ENCODE measurements at places on chromosomes 4 and X. TPM values are rescaled to one million over a fixed set of nuclear protein-coding genes. Genes with fewer than 3 reads are reported as not detected.
A peak's percentile ranks its signal among the peaks of the same experiment; 100 is the strongest.

GRCh38 chr4:113071805-113072204, 22.4 kb downstream of the ANK2 start:
- no peak for DNase-seq
- H3K4me3 ChIP-seq, result no peak overlapping the region
- no peak overlapping the region for H3K27ac ChIP-seq
- no peaks in the 10 kb centered on the region for H3K27me3 ChIP-seq
- H3K4me1 ChIP-seq, result peaks cover 2% of the 10 kb centered on the region
- H3K36me3 ChIP-seq, result no peaks in the 10 kb centered on the region

GRCh38 chrX:22247169-22247568, 25.5 kb upstream of the CBLL2 start:
- H3K4me1 ChIP-seq, result no peaks in the 10 kb centered on the region
- no peak for DNase-seq
- peaks cover 3% of the 10 kb centered on the region for H3K36me3 ChIP-seq
- no peak overlapping the region for H3K4me3 ChIP-seq
- no peak overlapping the region for H3K27ac ChIP-seq
- H3K27me3 ChIP-seq, result no peaks in the 10 kb centered on the region

DNA sequence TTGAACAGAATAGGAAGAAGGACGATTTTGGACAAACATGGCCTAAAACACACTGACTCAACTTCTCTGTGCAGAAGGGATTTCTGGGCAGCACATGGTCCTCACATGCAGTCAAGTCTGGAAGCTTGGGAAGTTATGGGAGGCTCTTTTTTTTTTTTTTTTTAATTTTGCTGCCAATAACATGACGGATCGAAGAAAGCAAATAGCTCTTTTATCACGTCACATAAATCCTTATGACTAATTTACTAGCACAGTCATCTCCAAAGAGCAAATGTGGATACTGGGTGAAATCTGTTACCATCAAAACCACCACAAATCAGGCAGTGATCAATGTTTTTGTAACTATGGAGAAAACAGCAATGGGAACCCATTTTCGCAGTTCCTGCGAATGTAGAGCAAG, 193.3 kb upstream of the FAM9B start:
- no peaks in the 10 kb centered on the region for H3K4me1 ChIP-seq
- H3K27me3 ChIP-seq, result no peaks in the 10 kb centered on the region
- peaks cover 5% of the 10 kb centered on the region for H3K36me3 ChIP-seq

DNA sequence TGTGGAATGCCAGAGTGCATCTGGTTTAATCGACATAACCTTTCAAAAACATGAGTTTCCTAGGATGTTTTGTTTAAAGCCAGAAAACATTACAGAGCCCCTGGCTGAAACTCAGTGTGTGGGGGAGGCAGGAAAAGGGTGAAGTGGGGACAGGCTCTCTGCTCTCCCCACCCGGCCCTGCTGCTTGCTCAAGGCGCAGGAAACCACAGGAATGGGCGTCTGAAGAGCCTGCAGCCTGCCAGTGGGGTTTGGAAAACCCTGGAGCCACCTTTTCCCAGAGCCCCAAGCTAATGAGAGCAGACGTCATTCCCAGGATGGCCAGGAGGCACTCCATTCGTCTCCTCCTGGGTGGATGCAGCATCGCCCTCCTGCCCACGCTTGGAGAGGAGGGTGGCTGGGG, 240.6 kb downstream of the AFAP1 start:
- H3K4me1 ChIP-seq, result no peaks in the 10 kb centered on the region
- no peak overlapping the region for H3K27ac ChIP-seq
- H3K36me3 ChIP-seq, result no peaks in the 10 kb centered on the region
- no peak overlapping the region for H3K4me3 ChIP-seq
- no peak for DNase-seq
- H3K27me3 ChIP-seq, result no peaks in the 10 kb centered on the region

Gene TMEM47
- total RNA-seq, result 45.4 TPM

- no peaks in the 10 kb centered on the region for H3K27me3 ChIP-seq
- no peak for DNase-seq
- no peaks in the 10 kb centered on the region for H3K36me3 ChIP-seq
- H3K4me3 ChIP-seq, result no peak overlapping the region
Measured at GRCh38 chr4:89914609-89915550, 20.2 kb downstream of the MMRN1 start.

DNA sequence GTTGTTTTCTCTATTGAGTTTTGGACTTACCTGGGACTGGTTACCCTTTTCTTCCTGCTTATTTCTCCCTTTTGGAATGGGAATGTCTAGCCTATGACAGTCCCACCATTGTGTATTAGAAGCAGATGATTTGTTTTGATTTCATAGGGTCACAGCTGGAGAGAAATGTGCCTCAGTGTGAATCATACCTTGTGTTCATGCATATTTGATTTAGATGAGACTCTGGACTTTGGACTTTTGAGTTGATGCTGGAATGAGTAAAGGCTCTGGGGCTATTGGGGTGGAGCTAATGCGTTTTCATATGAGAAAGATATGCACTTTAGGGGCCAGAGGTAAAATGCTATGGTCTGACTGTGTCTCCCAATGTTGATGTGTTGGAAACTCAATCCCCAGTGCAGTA, 30.5 kb upstream of the TEX13C start:
- H3K27me3 ChIP-seq, result no peaks in the 10 kb centered on the region
- no peak overlapping the region for H3K4me3 ChIP-seq
- no peaks in the 10 kb centered on the region for H3K4me1 ChIP-seq
- no peak for DNase-seq
- no peaks in the 10 kb centered on the region for H3K36me3 ChIP-seq

Gene NXF2
- total RNA-seq, result not detected

GRCh38 chrX:110215411-110215810, 102.5 kb downstream of the AMMECR1 start:
- no peak for DNase-seq
- peaks cover 18% of the 10 kb centered on the region for H3K4me1 ChIP-seq
- H3K4me3 ChIP-seq, result no peak overlapping the region

GRCh38 chr4:41509451-41509866, 28.5 kb upstream of the LIMCH1 start:
- DNase-seq, result no peak
- no peak overlapping the region for H3K4me3 ChIP-seq
- no peaks in the 10 kb centered on the region for H3K27me3 ChIP-seq

GRCh38 chr4:109177096-109177810, 125.2 kb downstream of the COL25A1 start:
- H3K4me1 ChIP-seq, result peaks cover 51% of the 10 kb centered on the region
- H3K4me3 ChIP-seq, result no peak overlapping the region
- peak overlapping the region; percentile 65 for H3K27ac ChIP-seq
- DNase-seq, result no peak

- DNase-seq, result no peak
- H3K27ac ChIP-seq, result no peak overlapping the region
- no peak overlapping the region for H3K4me3 ChIP-seq
Measured at GRCh38 chrX:98731821-98732220, 1678.3 kb downstream of the PCDH19 start.

GRCh38 chrX:94686071-94686470, 1012.1 kb downstream of the FAM133A start:
- H3K27ac ChIP-seq, result no peak overlapping the region
- H3K27me3 ChIP-seq, result no peaks in the 10 kb centered on the region
- no peak overlapping the region for H3K4me3 ChIP-seq

DNA sequence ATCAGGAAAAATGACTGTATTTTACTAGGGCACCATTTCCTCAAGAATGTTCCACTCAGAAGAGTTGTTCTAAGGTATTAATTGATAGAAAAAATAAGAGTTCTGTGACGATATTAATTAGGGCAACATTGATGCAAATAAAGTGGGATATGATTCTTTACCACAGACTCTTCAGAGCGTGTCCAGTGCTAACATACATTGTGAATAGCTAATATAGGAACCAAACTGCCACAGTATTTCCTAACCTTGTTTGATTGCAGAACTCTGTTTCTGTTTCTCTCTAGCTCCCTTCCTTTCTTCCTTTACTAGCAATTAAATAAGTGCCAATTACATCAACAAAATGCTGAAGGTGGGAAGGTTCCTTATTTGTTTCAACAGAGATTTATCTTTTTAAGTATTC, 154.1 kb upstream of the CPEB2 start:
- no peak overlapping the region for H3K27ac ChIP-seq
- peaks cover 27% of the 10 kb centered on the region for H3K4me1 ChIP-seq
- H3K27me3 ChIP-seq, result no peaks in the 10 kb centered on the region
- no peak overlapping the region for H3K4me3 ChIP-seq
- no peaks in the 10 kb centered on the region for H3K36me3 ChIP-seq
- no peak for DNase-seq

DNA sequence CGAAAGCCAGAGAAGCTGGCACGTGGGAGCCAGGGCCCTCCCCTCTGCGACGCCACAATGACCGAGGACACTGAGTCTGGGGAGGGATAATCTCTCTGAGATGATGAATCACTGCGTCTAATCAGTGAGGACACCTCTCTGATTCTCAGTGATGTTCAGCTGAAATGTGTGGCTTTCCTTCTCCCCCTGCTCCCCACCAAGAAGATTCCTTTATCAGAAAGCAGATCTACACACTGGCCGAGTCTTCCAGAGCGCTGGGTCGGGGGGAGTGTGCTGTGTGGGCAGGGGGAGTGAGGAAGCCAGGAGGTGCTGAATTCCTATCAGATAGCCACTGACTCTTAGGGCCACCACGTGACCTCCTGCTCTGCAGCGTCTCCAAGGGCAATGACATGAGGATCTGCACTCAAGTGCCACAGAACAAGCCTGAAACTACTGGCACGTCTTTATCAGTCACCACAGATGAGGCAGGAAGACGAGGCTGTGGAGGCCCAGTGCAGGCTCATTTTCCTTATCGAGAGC, 89.2 kb downstream of the GATB start:
- DNase-seq, result no peak
- no peaks in the 10 kb centered on the region for H3K36me3 ChIP-seq
- H3K27ac ChIP-seq, result peak overlapping the region; percentile 81
- peaks cover 10% of the 10 kb centered on the region for H3K4me1 ChIP-seq
- H3K4me3 ChIP-seq, result no peak overlapping the region

Gene UGT8
- 6.3 TPM for total RNA-seq

GRCh38 chr4:164813554-164813953, 59.6 kb downstream of the SMIM31 start:
- H3K4me1 ChIP-seq, result peaks cover 3% of the 10 kb centered on the region
- no peak overlapping the region for H3K4me3 ChIP-seq
- DNase-seq, result no peak
- no peaks in the 10 kb centered on the region for H3K27me3 ChIP-seq
- H3K36me3 ChIP-seq, result no peaks in the 10 kb centered on the region

Gene PLAC1
- not detected for total RNA-seq

Data from neural crest cell (in vitro differentiated cells).